ENCODE measurements at places on chromosomes 11 and 22. TPM values are rescaled to one million over a fixed set of nuclear protein-coding genes. Genes with fewer than 3 reads are reported as not detected.

Gene OR51B2
- total RNA-seq, result not detected

Gene C1QTNF6
- 8.6 TPM for total RNA-seq

Gene SCGB2A2
- not detected for total RNA-seq

Gene ELMOD1
- 0.15 TPM for total RNA-seq

Gene MRGPRF
- total RNA-seq, result 0.18 TPM

Gene CASP12
- not detected for total RNA-seq

Gene FJX1
- total RNA-seq, result 41.9 TPM

Gene FGF19
- total RNA-seq, result not detected

Gene NRXN2
- total RNA-seq, result 0.08 TPM

Gene NUDT8
- total RNA-seq, result 11.9 TPM

Measured in A549 treated with RU486 at 1 μM for 4 hours (cell line).